BJ (cell line): ENCODE measurements at places on chromosomes 5 and 9. TPM values are rescaled to one million over a fixed set of nuclear protein-coding genes. Genes with fewer than 3 reads are reported as not detected.

Gene C5orf15
- polyA plus RNA-seq: 48.1 and 85.5 TPM in 2 replicates

Gene CCL27
- polyA plus RNA-seq: 0.11 and 0.12 TPM in 2 replicates

Gene CTXN3
- polyA plus RNA-seq: not detected in 2 replicates

Gene ANKH
- polyA plus RNA-seq: 37.7 and 65.3 TPM in 2 replicates

DNA sequence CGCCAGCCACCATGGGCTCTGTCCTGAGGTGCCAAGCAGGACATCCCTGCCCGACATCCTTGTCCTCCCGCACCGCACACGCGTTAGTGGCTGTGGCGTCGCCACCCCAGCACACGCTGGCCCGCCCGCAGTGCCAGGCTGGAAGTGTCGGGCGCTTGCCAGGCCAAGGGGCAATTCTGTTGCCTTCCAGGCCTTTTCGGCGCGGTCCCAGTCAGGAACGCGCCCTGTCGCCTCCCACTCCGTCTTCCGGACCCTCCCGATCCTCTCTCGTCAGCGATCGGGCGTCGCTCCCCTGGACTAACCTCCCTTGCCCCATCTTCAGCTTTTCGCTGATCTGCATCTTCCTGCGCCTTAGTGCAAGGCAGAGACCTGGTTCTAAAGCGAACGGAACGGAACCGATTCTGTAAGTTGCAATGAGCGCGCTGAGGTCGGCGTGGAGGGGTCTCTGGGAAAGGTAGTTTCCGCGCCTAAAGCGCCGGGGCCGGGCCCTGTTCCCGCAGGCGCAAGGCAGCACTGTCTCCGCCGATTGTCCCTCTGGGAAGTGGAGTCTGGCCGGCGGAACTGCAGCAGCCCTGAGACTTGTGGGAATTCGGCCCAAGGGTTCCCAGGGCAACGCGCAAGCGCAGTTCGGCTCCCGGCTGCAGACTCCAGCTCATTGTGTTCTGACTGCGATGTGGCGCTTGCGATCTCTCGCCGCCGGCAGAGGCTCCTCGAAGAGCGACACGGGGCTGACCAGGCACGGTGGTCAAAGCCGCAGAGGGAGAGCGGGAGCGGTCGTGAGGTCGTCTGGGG is at the start of gene ZNF454:
Gene ZNF454 (plus strand): TSS at position 630 of the 792 bp plus-strand sequence. CDS start 1,594 bp downstream, outside the sequence.
- peak; percentile 44 for DNase-seq

GRCh38 chr9:124716808-124717207 is 54.3 kb downstream of the NR6A1 start:
- no peak for DNase-seq

DNA sequence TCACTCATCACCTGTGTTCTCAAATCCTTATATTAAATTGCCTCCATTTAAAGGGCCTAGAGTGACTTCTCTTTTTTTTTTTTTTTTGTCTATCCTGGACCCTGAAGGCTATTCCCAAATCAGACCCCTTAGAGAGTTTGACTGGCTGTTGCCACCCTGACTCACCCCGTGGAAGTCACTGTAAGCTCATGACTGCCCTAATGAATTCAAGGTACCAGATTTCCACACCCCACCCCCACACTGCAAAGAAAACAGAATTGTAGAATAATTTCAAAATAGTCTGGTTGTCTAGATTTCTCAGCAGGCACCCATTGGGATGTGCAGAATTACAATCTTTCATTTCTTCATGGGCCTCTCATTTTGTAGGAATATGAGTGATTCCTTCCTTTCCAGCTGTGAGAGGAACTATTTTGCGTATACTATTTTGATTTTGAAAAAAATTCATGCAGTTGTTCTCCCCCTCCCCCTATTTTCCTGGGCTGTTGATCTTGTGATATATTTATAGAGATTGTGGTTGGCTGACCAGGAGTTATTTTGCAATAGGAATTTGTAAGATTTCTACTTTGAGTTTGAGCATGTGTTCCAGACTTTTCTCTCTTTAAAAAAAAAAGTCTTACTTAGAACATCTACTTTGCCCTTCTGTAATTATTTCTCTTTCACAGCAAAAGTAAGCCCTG is 79.1 kb downstream of the ZNF618 start:
- DNase-seq: peak; percentile 57

GRCh38 chr5:127870914-127871313 is 167.7 kb downstream of the CCDC192 start:
- no peak for DNase-seq

DNA sequence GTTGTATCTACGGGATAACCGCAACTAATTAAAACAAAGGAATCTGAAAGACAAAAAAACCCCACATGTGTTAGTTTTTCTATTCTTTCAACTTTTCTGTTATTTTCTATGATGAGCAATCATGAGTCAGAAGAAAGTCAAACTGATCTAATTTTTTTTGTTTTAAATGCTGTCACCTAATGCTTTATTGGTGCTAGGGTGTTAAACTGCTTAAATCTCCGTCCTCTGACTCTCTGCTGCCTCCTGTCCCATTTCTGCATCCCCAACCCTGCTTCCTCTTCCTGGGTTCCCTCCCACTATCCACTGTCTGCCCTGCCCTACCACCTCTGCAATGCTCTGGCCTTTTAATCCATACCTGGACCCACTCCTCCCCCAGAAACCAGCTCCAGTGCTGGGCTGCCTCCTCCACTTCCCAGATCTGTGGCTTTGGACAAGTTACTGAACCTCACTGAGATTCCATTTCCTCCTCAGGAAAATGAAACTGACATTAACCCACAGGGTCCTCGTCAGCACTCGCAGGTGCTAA is 15.7 kb downstream of the PTPN3 start:
- DNase-seq: no peak

DNA sequence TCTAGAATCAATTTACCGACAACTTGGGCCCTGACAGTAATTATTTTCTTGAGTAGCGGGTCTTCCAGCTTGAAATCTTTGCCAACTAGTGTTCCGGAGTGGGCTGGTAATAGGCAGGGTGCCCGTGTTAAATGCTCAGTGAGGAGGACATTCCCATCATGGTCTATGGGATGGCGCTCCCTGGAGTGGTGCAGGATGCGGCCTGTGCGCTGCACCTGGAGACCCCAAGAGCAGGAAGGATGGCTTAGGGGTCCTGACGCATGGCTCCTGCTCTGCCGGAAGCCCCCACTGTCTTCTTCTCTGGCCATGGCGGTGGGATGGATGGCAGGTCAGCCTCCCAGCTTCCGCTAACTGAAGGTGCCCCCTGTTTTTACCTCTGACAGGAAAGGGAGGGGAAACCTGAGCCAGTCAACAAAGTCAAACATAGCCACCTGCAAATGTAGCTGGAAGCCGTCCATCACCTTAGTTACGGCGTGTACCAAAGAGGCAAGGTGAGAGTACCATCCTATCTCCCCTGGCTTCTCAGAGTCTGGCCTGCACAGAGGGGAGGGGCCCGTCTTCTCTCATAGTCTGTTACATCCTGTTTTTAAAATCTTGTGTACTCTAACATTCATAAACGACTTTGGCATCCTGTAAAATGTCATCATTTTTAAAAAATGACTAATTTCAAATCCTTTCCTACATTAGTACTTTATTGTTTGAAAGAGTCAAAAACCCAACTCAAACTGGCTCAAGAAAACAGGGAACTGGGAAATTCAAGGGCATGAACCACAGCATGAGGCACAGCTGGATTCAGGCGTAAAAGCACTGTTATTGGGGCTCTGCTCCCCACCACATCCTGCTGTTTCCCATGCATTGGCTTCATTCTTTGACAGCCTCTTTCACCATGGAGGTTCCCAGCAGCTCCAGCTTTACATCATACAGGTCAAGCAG is 28.5 kb upstream of the UNC5A start:
- DNase-seq: no peak

DNA sequence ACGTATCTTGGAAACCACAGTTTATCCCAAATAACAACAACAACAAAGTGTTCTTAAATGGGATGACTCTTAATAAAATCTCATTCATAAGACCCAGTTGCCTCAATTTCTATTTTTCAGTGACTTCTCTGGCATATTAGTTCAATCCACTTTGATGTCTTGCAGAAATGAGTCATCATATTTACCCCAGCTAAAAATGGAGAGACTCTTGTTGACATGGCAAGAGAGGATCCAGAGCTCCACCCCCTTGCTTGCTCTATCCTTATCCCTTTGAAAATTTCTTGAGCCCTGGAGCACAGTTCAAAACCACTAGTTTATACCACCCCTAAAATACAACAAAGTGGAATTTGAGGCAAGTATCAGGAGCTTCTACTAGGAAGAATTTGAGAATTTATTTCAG is 20.8 kb downstream of the VCAN start:
- no peak for DNase-seq

DNA sequence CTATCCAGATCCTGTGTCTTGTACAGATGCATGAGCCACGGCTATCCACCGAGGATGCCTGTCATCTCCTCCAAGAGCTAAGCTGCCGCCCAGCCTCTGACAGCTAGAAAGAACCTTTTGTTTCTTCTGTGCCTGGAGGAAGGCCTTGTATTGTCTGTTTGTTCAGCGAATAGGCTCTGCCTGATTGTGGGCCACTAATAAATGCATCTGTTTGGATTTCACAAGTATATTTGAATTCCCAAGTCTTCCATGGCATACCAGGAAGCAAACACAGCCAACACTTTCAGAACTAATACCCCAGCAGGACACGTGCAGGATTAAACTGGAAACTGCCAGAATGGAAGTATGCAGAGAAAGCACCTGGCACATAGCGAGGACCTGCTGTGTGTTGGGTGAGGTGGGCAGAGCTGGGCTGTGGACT is 92.7 kb upstream of the NEURL1B start:
- no peak for DNase-seq

GRCh38 chr5:140801494-140801841 is 611 bp downstream of the PCDHA3 start:
- DNase-seq: no peak

GRCh38 chr9:115264313-115264712 is 146.4 kb upstream of the TNC start:
- no peak for DNase-seq

DNA sequence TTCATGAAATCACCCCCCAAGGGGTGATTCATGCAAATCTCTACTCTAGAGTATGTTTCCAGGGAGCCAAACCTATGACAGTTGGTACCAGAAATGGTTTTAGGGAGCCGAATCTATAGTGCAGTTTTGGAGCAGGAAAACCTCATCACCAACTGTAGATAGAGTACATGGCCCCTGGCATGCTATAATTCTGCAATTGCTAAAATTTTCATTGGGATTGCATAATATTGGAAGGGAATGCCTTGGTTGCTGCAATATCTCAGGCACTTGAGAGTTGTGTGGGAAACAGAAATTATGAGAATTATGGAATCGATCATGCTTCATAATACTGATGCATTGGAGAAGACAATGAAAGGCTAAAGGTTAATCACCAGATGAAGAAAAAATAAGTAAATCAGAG is 148.2 kb upstream of the PLPPR1 start:
- DNase-seq: no peak

DNA sequence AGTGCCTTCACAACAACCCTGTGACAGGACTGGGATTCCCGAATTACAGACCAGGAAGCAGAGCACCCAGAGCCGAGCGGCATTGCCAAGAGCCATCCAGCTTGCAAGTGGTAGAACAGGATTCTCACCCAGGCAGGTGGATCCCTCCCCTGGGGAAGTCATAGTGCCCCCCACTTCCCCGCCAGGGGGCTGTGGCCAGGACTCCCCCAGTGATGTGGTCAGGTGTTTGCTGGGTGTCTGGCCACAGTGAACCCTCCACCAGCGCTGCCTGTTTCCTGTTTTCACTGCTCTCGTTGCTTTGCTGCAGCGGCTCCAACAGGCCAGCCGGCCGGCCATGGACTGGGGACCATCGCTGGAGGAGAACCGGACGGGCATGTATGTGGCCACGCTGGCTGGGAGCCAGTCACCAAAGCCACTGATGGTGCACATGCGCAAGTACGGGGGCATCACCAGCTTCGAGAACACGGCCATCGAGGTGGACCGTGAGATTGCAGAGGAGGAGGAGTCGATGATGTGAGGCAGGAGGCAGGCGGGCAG is 19.3 kb downstream of the SLC6A7 start:
- no peak for DNase-seq

DNA sequence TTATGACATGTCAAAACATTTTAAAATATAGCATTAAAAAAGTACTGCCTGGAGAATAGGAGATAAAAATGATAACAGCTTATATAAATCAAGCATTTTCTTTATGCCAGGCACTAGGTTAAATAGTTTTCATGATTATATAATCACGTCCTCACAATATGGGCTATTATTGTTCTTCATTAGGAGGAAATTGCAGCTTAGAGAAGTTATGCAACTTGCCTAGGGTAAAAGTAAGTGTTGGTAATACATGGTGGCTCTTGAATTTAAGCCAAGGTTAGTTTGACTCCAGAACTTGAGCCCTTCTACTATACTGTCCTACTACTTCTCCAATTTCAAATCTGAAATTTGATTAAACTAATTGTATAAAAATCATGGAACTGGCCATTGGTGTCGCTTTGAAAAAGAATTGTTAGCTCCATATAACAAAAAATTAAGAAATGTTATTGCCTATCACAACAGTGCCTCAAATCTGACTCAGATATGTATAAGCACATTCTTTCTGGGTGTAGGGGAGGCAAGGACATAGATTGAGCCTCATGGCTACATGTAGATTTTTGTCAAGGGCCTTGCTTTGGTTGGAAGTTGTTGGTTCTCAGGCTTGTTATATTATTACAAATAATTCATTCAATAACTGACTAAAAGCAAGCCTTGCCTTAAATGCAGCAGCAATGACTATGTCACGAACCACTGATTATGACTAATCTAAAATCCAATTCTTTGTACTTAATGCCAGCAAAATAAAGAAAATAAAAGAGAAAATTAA is 223.5 kb upstream of the DAB2 start:
- DNase-seq: no peak

DNA sequence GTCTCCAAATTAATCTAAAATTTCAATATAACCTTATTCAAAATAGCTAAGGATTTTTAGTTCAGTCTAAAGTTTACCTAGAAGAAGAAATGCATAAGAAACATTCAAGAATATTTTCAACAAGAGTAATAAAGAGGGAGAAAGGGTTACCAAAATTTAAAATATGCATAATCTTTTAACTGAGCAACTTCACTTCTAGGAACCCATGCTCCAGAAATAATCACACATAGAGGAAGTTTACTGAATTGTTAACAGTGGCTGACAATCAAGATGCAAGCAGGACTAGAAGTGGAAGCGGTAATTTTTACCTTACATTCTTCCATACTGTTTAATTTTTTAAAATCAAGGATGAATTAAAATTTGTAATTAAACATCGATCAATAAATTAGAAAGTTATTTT is 1.9 kb downstream of the PJA2 start:
- no peak for DNase-seq

GRCh38 chr9:69933445-69933844 is 110.2 kb upstream of the MAMDC2 start:
- DNase-seq: no peak

- DNase-seq: no peak
Observed at GRCh38 chr5:160931283-160931682, 79.3 kb upstream of the ATP10B start.

DNA sequence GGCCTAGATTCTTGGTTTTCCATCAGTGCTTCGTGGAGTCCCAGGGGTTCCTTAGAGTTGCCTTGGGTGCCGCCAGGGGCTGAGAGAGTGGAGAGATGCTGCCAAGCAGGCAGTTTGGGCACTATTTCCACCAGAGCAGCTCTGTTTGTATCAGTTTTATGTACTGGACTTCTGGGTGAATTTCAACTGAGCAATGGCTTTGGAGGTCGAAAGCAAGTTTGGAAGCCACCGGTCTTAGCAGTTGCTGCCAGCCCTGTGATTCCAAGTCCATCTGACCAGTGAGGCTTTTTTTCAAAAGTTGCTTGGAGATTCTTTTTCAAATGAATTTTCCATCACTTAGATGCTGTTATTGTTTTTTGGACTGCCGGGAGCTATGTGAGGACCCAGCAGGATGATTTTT is 68.5 kb downstream of the ANGPTL2 start:
- DNase-seq: no peak

GRCh38 chr9:14307989-14308852 is 5.7 kb downstream of the NFIB start:
- DNase-seq: no peak
